ENCODE measurements at places on chromosomes 5 and 9. TPM values are rescaled to one million over a fixed set of nuclear protein-coding genes. Genes with fewer than 3 reads are reported as not detected.

DNA sequence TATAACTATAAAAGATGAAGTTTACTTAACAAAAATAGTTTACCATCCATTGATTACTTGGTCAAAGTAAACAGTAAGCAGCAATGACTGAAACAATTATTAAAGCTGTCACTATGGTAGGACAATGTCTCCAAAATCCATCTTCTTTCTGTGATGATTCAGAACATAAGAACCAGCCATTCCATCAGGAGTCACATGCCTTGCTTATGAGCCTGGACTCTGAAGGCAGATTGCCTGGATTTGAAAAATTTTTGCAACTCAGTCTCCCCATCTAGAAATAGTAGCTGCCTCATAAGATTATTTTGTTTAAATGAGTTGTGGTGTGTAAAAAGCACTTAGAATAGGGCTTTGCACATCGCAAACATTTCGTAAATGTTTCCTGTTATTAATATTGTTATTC, 136.2 kb downstream of the LIFR start:
- no peak for DNase-seq

DNA sequence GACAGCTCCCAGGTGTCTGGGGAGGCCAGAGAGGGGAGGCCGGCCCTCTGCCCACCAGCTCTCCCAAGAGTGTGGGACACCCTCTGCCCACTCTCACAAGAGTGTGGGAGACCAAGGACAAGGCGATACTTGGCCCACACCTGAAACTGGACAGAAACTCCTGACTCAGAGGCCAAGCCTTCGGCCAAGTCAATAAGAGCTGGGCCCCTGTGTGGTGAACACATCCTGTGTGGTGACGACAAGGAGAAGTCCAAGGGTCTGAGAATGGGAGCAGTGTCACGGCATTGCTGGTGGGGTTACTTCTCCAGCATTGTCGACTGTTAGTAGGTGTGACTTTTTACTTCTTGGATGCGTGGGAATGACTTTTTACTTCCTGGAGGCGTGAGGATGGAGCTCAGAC, 14.6 kb upstream of the F2RL1 start:
- DNase-seq: no peak

GRCh38 chr5:50328193-50328729, 112.8 kb downstream of the EMB start:
- DNase-seq: no peak

- DNase-seq: no peak
These were observed 16.3 kb downstream of the TCERG1 start for GRCh38 chr5:146463446-146463845.

GRCh38 chr9:112535301-112535700, 48.7 kb downstream of the KIAA1958 start:
- no peak for DNase-seq

GRCh38 chr5:94396687-94397086, 221.7 kb downstream of the KIAA0825 start:
- no peak for DNase-seq

DNA sequence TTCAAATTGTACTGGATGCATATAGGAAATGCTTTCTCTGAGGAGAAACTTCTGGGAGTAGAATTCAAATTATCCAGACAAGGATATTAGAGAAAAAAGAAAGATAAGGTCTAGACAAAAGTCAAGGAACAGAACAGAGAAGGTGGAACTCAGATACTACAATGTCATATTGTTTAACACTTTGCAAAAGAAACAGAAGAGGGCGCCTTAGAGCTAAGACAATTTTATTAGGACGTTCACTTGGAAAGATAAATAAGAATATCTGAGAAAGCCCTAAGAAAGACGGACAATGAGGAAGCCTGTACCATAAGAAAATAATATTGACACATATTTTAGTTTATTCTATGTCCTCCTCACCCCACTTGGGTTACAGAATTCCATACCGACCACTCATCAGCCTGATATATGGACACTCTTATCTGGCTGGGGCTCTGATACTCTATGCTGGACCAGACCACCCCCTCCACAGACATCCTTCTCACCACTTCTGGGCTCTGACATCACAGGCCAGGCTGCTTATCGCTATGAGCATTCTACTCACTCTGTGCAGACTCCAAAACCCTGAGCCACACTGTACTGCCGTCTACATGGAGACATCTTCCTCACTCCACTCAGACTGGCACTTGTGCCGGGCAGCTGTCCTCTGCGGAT, 9.1 kb upstream of the AK3 start:
- DNase-seq: no peak

GRCh38 chr9:87350915-87351314, 146.8 kb upstream of the DAPK1 start:
- DNase-seq: no peak

GRCh38 chr5:54309691-54310432, 511 bp downstream of the ARL15 start:
- no peak for DNase-seq

DNA sequence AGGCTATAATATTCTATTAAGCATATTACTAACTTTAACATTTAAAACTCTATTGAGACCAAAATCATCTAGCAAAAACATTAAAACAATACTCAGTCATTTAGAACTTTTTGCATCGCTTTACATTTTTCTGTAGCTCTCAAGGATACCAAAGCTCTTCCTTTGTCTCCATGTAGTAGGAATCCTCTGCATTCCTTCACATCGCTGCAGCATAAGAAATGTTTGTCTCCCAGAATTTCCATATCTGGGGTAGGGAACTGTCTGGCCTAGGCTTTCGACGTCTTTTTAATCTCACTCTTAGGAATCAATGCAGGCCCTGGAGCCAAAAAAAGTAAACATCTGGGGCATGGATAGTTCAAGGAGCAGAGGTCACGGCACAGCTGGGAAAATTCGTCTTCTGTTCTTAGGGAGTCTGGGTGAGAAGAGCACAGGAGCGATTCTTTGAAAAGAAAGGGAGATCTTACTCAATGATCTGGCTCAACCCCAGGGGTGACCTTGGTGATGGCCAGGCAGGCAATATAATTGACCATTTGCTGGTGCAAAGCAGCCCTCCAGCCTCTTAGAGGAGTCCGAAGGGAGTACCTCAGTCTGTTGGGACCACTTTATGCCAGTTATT, 23.2 kb upstream of the RAI14 start:
- no peak for DNase-seq

DNA sequence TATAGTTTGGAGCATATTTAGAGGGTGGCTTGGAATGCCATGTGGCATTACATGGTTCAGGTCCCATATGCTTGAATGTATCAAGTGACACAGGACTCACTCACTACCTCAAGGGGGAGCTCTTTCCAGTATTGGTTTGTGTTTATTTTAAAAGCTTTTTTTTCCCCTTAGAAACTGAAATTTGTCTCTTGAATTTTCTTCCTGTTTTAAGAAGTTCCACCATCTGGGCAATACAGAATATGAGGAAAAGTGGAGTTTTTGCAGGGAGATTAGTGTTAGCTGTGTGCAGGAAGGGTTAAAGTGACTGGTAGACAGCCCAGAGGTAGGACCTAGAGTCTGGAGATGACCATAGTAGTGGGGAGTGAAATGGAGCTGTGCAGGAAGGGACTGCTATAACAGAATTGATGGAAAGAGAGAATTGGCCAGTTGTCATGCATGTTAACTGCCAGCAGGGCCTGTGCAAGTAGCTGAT, 36.6 kb downstream of the CTNNA1 start:
- no peak for DNase-seq

GRCh38 chr9:82333671-82334070, 345.1 kb downstream of the SPATA31D1 start:
- no peak for DNase-seq

DNA sequence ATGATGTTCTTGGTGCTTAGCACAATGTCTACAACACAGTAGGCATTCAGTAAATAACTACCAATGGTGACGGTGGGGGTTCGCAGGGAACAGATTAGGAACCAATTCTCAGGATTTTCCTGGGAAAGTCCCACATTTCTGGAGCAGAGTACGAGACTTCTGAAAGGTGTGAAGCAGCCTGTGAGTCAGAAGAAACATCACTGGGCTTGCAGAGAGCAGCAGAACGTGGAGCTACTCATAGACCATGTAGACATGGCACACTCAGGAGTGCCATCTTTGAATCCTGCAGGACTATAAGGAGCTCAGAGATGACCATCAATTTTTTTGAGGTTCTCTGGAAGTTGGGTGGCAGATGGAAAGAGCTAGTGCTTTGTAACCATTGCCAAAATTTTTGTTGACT, 106.6 kb upstream of the ANKRD55 start:
- DNase-seq: no peak

DNA sequence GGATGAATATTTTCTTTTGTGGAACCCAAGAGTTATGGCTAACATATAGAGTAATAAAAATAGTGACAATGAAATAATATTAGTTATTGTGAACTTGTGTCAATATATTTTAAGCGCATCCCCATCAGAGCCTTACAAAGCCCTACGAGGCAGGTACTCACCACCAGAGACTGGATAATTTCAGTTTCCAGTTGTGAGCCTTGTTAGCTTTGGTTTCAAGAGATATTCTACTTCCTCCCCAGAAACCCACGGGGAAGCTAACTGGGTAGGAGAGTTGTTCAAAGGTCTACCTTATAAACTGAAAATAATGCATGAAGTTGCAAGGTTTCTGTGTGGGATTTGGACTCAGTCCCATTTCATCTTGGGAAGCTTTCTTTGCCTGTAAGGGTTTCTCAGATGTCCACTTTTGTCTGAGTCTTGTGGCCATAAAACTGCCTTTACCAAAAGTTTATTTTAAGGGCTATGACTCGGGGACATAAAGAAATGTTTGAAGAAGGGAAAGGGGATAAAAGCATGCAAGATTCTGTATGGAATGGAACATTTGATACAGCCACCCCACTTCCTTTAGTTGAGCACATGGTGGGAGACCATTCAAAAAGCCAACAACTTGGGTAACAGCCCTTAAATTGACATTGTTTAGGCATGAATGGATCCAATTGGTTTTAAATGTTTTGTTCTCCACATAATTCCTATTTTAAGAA, 57.4 kb upstream of the ANKRD55 start:
- DNase-seq: no peak

DNA sequence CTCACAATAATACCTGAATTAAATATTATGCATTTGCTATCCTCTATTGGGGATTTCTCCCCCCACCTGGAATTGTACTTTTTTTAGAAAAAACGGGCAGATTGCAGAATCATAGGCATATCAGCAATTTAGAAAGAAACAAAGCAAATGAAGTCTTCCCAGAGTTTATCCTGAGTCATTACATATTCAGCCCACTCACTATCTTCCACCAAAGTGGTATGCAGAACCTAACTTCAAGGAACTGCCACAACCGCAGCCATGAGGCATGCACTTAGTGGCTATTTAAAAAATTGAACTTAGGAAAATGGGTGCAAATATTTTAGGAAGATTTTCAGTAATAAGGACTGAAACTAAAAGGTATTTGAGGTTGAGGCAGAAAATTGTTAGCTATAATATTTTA, 48.6 kb downstream of the UBAP1 start:
- DNase-seq: no peak

GRCh38 chr9:133477992-133478850, 678 bp downstream of the SLC2A6 start:
- no peak for DNase-seq

DNA sequence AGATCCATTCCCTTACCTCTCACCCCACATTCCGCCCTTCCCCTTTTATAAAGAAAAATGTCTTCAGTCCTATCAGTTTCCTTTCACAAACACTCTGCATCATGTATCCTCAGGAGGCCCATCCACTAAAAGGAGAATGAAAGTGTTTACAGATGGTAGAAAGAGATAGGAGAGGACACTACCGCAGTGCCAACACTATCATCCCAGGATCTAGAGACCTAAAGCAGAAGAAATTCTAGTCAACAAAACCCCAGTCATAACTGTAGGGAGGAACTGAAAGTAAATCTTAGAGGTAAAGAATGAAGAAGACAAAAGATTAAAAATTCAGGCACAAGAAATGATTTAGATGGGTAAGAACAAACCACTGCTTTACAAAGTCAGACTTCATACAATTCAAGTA, 114.1 kb downstream of the MLLT3 start:
- no peak for DNase-seq

DNA sequence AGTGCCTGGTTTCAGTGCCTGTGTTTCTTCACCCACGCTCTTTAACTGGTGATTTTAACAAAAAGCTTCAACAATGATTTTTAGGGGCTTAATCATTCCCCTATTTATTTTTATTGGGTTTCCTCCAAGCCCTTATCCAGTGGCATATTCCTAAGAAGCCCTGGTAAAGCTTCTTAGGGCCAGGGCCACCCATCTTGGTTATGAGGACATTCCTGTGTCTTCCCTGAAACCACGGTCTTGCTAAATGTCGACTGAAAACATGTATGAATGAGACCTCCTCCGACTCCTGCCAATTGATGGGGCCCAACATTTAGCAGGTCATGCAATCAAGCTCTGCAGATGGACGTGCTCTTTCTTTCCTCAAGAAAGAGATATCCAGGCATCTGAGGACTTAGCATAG, 13.7 kb upstream of the CARTPT start:
- no peak for DNase-seq

GRCh38 chr5:163809473-163809872, 304.1 kb downstream of the MAT2B start:
- DNase-seq: no peak

The GABRA1 gene
- total RNA-seq: not detected

The EPB41L4B gene
- total RNA-seq: 11.0 TPM

The PLEKHG4B gene
- total RNA-seq: 5.4 TPM

The SET gene
- total RNA-seq: 404 TPM

The SGTB gene
- 10.5 TPM for total RNA-seq

The SPINK13 gene
- not detected for total RNA-seq

The C8G gene
- not detected for total RNA-seq

The ADGRV1 gene
- total RNA-seq: 3.5 TPM

The C9orf50 gene
- not detected for total RNA-seq

The QRFP gene
- not detected for total RNA-seq

The SPINK7 gene
- not detected for total RNA-seq

The NIPAL4 gene
- total RNA-seq: 22.7 TPM

The TMC1 gene
- not detected for total RNA-seq

The PCDHGB1 gene
- 1.7 TPM for total RNA-seq

The FBXL7 gene
- total RNA-seq: 4.4 TPM

Data from kidney epithelial cell (primary cell).